ENCODE measurements at places on chromosomes 3 and 15.

DNA sequence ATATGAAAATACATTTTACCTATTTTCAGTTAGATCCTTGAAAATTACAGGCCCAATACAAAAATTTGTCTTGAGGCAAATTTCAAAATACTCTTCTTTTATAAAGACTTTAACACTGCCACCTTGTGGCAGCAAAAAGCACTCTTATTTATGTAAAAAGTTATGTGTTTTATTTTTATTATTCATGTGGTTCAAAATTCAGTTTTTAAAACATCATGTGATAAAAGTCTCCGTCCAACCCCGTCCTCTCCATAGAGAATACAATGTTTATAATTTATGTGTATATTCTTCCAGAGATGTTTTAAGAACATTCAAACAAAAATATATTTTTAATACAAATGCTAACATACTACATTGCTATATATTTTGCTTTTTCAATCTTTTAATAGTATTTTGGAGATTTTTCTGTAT lies 36.9 kb upstream of the TRIM59 start:
- DNase-seq: no peak

DNA sequence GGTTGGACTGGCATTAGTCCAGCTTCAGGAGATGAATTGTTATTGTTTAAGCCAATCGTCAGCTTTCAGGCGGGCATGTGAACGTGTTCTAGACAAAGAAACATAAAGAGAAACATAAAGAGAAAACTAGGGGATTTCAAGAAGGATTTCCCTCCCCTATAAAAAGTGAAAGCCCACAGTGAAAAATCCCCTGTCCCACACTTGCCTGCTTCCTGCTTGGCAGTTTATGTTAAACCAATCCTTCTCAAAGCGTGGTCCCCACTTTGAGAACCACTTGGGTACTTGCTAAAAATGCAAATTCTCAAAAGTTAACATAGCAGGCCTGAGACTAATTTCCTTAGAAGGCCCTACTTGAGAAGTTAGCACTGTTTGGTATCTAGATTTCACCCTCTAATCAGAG lies 293.0 kb upstream of the SOX14 start:
- no peak for DNase-seq

DNA sequence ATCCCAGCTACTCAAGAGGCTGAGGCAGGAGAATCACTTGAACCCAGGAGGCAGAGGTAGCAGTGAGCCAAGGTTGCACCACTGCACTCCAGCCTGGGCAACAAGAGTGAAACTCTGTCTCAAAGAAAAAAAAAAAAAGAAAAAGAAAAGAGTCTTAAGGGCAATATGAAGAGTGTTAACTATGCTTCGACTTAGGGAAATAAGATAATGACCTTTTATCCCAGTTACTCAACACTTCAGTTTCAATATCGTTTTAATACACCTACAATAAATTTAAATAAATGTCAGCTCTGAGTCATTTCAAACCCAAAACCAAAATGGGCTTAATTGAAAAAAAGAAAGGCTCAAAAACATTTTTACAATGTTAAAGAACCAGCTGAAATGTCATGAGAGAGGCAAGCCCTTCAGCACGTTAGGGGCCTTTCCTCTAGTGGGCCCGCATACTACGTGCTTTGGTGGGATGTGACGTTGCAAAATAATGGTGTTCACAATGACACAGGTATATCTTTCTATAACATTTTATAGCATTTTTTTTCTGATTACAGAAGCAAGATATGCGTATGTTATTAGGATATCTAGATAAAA lies 15.3 kb downstream of the FYCO1 start:
- no peak for DNase-seq

DNA sequence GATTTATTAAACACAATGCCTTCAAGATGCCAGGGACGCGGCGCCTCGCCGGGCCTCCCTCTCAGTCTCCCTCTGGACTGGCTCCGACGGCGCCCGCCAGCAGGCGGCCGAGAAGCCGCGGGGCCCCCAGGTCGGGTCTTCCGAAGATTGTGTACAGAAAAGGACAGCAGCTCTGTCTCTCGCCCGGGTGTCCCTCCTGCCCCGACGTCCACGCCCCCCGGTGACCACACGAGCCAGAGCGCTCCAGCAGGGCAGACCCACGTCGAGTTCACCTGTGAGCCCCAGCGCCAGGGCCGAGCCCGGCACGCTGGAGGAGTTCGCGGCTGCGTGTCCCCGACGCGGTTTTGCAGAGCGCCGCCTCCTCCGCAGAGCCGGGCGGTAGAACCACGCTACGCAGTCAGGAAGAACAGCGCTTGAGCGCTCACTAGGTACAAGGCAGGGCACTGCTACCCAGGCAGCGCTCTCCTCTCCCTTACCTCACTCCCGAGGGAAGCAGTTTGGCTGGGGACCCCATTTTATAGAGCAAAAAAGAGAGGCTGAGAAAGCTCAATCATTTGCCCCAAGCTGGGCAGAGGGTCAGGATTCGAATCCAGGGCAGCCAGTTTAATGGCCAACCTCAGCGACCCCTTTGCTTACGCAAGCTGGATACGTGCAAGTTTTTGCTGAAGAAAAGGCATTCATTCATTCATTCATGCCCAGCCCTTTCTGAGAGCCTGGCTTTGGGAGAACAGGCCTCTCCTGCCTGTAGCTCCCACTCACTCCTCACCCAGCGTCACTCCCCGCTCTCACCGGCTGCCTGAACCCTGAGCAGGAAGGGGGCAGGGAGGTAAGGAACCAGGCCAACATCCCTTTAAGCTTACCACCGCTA lies 3.0 kb upstream of the TLE3 start:
- DNase-seq: peak; percentile 87

DNA sequence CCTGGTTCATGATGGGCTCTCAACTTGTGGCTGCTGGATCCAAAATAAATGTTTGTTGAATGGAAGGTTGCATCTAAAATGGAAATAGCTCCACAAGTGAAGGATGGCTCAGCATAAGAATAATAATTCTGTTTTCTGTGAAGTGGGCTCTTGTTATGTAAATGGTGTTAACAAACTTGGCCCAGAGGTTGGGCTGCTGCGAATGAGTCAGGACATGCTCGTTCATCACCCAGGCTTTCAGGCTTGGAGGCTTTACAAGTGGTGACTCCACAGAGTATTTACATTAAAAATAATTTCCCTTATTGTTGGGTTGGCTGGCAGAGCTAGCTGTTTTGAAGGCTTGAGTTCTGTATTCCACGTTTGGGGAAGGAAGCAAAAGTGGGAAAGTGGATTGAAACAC lies 60.5 kb downstream of the ITGB5 start:
- no peak for DNase-seq

DNA sequence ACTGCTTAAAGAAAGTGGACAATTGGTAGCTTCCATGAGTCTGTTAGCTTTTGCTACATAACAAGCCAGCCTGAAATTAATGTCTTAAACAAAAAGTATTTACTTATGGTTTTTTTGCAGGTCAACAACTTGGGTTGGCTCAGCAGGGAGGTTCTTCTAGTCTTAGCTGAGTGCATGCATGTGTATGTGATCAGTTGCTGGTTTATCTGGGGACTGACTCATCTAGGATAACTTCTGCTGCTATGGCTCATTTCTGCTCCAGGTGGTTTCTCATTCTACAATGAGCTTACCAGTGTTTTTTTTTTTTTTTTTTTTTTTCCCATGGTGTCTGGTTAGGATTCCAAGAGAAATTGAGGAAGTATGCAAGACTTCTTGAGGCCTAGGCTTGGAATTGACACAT lies 244.7 kb downstream of the NSUN3 start:
- DNase-seq: no peak

DNA sequence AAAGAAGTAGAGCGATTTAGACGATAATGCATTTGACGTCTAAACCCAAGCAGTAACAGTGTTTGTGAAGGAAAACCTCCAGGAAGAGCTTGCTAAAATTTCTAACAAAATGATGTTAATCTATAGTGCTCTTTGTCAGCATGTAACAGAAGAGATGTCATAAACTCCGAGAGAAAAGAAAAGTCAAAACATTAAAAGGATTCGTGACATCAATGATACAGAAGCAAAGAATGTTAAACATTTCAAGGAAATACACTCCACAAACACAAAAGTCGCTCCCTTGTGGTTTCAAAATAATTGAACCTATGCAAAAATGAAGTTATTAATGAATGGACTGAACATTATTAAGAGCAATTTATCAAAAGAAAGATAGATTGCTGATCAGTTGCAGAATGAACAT lies 27.9 kb downstream of the AADAC start:
- no peak for DNase-seq

DNA sequence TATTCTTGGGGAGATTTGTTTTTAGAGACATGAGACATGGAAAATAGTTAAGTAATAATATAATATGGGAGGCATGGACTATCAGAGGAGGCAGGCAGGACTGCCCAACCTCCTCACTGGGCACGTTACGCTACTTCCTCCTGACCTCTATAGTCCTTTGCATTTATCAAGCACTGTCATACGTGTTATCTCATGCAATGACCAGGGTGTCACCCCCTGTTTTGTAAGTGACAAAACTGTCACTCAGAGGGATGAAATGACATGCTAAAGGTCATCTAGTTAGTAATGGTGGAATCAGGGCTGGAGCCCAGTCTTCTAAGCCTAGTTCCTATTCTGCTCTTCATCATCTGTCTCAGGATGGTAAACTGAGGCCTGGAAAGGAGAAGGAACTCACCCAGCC lies 66.7 kb downstream of the ST6GAL1 start:
- DNase-seq: no peak

GRCh38 chr15:70437882-70438451 lies 325.4 kb downstream of the UACA start:
- no peak for DNase-seq

DNA sequence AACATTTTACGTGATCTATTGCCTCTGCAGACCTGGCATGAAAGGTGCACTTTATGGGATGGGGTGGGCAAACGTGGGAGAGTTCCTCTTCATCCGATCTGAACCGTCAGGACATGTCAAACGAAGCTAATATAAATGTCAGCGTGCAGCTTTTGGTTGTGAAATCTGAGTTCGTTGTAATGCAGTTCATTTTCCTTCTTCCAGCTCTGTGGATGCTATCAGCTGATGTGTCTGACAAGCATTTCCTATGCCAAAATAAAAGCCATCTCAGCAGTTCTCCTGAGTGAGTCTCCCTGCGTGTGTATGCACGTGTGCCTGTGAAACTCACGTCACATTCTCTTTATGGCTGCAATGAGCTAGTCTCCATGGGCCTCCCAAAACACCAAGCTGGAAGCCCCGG lies 512.3 kb downstream of the MCTP2 start:
- DNase-seq: no peak

- no peak for DNase-seq
These were observed 22.8 kb downstream of the GPR15 start for GRCh38 chr3:98554580-98554979.

DNA sequence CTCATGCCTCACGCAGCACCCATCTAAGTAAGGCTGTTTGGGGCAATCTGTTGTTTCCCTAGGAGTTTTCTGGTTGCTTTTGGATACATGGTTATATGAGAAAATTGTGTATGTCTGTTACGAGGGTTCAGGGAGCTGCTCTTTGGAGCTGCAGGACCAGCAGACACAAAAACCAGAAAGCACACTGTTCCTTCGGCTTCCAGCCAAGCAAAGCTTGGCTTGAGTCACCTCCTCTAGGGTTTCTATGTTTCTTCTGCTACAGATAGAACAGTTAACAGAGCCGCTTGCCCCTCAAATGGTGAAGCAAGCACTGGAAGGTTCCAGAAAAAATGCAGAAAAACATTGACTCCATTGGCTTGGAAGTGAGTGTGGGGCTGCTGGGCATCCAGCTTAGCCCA lies 49.2 kb upstream of the CTDSPL start:
- no peak for DNase-seq

- peak; percentile 92 for DNase-seq
These were observed 3.1 kb downstream of the KAT2B start for GRCh38 chr3:20043396-20043795.

DNA sequence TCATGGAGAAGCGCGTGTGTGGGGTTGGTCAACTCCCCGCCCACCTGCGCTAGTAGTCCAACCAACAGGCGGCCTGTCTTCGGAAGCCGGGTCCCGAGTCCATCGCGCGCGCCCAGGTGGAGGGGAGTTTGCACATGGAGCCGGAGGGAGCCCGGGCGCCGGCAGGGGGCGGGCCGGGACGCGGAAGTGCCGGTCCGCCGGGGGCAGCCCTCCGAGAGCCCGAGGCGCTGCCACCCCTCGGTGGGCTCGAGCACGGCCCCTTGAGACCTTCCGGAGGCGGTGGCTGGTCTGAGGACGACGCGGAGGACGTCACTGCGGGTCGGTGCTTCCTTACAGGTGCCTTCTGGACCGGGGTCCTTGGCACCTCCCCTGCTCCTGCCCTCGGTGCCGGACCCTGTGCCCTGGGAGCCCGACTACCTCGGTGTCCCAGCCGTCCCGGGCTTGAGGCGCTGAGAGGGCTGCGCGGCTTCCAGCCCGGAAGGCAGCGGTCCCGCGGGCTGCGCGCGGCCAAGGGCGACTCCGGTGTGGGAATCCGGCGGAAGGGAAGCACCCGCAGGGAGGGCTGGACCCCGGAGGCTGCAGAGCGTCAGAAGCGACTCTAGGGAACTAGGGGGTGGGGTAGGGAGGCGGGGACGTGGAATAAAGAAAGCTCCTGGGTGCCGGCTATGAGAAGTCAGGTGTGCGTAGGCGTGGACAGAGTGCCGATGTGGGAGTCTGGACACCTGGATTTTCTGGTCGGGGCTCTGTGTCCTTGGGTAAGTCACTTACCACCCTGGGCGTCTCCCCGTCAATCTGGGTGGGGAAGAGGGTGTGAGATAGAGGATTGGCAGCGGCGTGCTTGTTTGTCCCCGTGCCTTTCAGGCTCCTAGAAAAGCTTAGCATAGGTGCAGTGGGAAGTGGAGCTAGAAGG lies 212.3 kb downstream of the FGF12 start:
- DNase-seq: no peak

DNA sequence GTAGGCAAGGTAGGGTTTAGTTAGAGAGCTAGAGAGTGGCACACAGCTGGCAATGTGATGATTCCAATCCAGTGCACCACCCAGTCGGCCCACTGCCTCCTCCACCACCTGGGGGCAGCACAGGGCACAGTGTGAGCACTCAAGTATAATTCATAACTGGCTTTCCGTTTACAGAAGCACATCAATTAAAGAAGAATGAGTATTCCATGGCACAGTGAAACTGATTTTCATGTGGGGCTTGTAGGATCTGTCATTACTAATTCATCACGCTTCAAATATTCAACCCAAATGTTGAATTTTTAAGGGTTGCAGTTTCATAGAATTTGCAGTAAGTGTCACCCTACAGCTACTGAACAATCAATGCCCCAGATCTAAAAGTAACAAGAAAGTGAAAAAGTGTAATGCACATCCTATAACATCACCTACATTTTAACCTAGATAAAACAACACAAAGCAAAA lies 149.9 kb downstream of the IGSF11 start:
- no peak for DNase-seq

- no peak for DNase-seq
These were observed 6.1 kb upstream of the SLC25A38 start for GRCh38 chr3:39376959-39377634.

- no peak for DNase-seq
These were observed 46.0 kb downstream of the UACA start for GRCh38 chr15:70717237-70717793.

GRCh38 chr3:61748288-61748687 lies 186.9 kb downstream of the PTPRG start:
- no peak for DNase-seq

DNA sequence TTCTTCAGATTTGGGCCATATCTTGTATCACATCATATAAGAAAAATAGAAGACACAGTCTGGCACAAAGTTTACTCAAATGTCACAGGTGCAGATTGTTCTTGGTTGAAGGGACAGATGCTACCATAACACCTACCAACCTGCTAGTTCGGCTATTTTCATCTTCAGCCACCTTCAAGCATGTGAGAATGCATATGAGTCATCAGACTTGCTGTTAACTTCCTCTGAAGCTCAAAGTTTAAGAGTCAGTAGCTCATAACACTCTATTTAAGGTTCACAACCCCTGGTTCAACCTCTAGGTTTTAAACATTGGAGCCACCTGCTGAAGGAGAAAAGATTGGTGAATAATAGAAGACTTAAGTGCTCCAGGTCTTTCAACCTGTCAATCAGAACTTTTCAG lies 522.8 kb downstream of the NLGN1 start:
- no peak for DNase-seq

Data from suprapubic skin (tissue), 4 donors.